ENCODE measurements at places on chromosomes 6 and 20. TPM values are rescaled to one million over a fixed set of nuclear protein-coding genes. Genes with fewer than 3 reads are reported as not detected.

- no peak for DNase-seq
These were observed 79.8 kb upstream of the KCNK16 start for GRCh38 chr6:39402239-39402751.

DNA sequence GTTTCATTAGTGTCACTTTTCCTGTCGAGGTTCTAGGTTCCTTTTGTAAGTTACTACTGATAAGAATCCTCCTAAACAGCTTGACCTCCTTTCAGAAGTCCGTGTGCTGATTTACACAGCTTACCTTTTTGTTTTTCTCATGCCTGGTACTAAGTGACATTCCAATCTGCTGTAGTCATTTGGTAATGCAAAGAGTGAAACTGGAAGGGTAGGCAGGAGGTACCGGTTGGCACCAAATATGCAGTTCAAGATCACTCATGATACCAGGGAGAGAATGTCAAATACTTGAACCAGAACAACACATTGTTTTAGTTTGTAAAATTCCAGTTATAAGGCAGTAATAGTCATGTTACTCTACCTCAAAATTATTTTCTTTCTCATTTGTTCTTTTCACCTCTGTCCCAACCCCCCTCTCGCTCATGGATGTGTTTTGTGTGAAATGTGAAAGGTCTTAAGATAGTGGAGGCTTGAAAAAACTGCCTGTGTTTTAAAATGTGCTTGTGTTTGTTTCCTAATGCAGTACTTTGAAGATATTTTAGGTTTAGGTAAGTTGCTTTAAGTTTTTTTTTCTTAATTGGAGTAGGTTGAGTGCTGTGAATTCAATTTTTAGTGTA lies 23.2 kb downstream of the AFDN start:
- DNase-seq: no peak

Gene SPAG4
- 9.6 TPM for total RNA-seq

- peak; percentile 78 for DNase-seq
These were observed 311.9 kb upstream of the SULF2 start for GRCh38 chr20:48096957-48097890.

Gene PPP1R14C
- 14.1 TPM for total RNA-seq

- no peak for DNase-seq
These were observed 201.3 kb upstream of the BTBD3 start for GRCh38 chr20:11716239-11716944.

DNA sequence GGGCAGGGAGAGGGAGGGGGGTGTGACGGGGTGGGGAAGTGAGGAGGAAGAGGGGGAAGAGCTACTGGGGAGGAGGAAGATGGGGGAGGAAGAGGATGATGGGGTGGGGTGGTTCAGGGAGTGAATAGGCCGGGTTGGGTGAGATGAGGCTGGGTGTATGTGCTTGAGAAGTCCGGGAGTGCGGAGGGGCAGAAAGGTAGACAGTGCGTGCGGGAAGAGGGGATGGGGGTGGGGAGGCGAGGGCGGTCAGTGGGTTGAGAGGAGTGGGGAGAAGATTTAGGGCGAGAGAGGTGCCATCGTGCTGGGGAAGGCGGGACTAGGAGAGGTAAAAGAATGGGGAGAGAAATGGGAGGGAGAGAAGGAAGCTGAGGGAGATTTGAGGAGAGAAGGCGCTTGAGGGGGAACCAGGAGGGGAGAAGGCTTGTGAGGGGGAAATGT lies 30.9 kb upstream of the NOTCH4 start:
- DNase-seq: no peak

Gene SHLD1
- 5.9 TPM for total RNA-seq

DNA sequence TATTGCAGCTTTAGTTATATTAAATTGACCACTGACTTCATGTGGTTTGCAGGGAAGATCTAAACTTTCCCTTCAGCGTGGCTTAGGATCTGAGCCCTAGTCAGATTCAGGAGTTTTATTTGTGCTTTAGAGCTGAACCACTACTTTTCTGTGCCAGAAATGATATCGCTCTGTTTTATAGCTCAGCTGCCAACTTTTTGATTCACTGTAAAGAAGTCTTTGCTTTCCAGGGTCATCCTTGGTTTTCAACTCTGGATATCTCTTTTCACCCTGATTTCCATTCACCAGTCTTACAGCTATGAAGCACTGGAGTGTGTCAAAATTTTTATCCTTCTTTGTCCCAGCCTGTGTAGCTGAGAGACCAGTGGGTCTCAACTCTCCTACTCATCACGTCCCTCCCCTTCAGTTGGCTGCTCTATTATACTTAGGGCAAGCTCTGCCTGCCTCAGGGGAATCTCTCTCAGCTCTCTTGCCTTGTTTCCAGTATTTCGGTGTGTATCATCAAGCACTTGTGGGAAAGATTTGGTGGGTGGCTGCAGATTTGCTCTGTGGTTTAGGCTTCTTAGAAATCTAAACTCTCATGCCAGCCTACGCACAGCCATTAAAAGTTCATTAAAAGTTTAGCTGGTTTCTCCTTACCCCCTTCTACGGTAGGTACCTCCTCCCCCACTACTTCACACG lies 425.5 kb downstream of the TENT5A start:
- no peak for DNase-seq

Gene TFAP2D
- total RNA-seq: not detected

GRCh38 chr6:45661661-45662060 lies 283.9 kb upstream of the SUPT3H start:
- no peak for DNase-seq

DNA sequence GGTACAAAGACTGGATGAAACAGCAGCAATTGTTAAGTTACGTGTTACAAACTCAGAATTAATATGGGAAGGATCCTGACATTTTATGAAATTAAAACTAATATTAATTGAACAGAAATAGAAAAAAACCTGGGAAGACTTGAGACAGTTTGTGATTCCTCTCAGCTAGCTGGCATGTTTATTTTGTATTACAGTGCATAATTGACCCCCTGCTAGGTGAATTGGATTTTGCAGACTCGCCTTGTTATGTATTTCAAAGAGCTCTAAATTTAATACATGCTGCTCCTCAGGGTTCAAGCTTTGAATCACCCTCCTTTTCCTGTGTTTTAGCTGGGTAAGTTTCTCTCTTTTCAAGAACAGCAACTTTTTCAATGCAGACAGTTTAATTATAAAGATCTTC lies 339.4 kb downstream of the PLCB1 start:
- no peak for DNase-seq

GRCh38 chr6:14883921-14884320 lies 361.9 kb upstream of the JARID2 start:
- DNase-seq: no peak

DNA sequence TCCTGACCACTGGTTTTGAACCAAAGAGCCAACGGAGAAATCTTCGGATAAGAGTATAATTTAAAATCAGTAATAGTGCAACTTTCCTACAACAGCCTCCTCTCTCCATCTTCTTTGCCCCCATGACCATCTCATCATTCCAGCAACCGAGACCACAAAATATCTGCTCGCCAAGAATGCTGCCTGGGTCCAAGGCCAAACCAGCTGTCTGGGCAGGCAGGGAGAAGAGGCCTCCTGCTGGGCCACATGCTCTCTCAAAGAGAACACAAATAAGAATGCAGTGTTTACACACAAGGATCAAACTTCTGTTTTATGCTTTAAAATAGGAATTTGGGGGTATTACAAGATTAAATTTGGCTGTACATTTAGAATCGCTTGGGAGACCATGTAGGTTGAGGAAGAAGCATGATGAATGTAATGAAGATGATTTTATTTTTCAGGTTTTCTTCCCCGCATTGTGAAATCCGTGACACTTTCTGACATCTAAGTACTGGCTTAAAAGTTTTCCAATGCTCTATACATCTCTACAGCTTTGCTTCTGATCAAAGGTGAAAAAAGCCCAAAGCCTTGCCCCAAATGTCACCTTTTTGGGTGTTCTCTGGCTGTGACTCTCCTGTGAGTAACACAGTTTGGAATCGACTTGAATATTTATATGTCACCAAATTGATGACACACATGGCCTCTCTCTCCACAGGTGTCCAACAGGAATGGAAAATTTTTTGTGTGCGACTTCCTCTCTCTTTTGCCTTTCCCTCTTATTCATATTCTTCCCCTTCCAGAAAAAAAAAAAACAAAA lies 79.4 kb upstream of the PROKR2 start:
- no peak for DNase-seq

Gene CDH4
- total RNA-seq: not detected

GRCh38 chr20:40442181-40442963 lies 246.7 kb downstream of the MAFB start:
- DNase-seq: no peak

Gene SLC13A3
- total RNA-seq: 16.4 TPM

- no peak for DNase-seq
These were observed 48.4 kb downstream of the ZHX3 start for GRCh38 chr20:41268917-41269652.

Gene AIF1
- total RNA-seq: 9.4 TPM

GRCh38 chr6:164142322-164142721 lies 727.8 kb downstream of the QKI start:
- DNase-seq: no peak

DNA sequence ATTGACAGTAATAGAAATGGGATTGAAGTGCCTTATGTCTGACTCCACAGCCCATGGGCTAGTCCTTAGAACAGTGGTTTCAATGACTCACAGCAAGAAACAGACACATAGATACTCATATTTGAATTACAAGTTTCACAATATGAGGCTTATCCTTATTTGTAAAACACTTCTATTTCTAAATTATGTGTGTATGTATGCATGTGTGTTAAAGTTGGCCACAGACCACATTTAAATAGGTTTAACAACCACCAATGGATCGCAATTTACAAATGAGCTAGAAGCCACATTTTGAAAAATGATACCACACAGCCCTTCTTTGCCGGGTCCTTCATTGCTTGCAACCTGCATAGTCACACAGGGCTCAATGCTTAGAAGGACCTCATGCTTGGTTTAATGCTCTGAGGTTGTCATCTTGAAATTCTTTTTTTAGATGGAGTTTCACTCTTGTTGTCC lies 157.8 kb upstream of the PREP start:
- no peak for DNase-seq

DNA sequence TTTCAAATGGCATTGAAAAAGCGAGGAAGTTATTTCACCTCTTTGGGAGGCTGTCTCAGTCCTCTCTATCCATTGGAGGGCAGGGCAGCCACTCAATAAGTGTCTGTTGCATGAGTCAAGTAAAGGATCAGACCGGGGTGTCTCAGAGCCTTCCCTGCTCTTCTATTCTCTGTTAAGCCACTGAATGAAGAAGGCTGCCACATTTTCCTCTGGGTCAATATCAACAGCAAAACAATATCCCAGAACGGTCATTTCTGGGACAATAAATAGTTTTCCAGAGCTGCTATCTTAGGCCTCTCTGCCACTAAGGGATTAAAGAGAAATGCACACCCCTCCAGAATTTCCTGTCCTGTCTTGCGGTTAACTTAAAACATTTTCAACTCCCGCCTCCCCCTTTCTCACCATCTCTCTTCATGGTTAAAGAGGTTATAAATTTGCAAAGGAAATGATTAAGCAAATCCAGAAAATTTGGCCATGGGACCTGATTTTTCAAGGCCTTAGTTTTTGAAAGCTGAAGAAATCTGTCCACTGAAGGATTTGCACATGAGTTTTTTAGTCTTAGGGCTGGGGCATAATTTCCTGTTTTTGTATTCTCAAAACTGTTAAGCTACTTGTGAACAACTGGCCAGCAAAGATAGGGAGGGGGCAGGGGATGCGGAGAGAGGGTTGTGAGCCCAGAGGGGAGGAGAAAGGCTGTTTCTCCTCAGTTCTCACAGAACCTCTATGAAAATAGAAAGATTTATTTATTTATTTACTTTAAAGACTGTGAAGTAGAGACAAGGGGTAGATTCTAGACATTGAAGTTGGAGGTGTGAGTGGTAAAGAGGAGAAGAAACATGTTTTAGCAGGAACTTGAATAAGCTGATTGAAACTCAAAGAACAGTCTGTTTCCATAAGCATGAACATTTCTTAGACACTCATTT lies 135.7 kb downstream of the BCAS1 start:
- peak; percentile 87 for DNase-seq

Gene BANF2
- not detected for total RNA-seq

DNA sequence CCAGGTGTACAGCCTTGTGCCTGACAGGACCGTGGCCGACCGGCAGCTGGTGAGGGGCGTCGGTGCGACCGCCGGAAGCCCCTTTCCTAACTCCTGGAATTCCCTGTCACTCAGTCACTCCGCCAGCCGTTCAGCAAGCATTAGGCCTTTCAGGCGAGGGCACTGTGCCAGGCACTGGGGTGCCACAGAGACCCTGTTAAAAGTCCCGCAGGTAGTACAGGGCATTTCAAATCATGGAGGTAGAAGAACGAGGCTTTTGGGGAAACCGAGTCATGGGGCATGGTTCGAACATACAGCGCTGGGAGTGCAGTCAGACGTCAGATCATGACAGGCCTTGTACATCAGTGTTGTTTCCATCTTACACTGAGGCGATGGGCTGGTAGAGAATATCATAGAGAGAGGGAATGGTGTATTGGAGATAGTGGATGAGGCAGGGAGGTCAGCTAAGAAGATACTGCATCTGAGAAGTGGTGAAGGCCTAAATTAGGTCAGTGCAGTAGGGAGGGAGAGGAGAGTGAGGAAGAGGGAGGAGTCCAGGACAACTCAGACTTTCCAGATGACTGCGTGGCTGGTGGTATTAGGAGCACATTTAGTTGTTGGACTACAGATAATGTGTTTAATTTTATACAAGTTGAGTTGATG lies 892 bp upstream of the DXO start:
- peak; percentile 69 for DNase-seq

DNA sequence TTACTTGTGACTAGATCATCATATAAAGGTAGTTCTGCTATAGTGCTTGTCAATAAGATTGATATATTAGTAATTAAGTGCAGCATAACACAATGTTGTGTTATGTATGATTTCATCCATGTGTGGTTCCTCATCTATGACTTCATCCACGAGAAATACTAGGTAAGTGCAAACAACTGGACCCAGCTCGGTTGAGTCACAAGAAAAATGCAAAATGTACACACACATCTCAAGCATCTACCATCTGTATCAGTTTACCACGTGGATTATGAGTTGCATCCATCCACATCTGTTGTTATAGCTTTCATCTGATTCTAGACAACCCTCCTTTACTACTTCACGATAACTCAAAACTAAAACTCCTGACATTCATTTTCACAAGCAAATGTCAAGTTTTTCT lies 517.0 kb upstream of the CITED2 start:
- no peak for DNase-seq

GRCh38 chr20:40279390-40279789 lies 409.6 kb downstream of the MAFB start:
- no peak for DNase-seq

GRCh38 chr6:26300828-26301227 lies 64.2 kb upstream of the BTN3A2 start:
- no peak for DNase-seq

DNA sequence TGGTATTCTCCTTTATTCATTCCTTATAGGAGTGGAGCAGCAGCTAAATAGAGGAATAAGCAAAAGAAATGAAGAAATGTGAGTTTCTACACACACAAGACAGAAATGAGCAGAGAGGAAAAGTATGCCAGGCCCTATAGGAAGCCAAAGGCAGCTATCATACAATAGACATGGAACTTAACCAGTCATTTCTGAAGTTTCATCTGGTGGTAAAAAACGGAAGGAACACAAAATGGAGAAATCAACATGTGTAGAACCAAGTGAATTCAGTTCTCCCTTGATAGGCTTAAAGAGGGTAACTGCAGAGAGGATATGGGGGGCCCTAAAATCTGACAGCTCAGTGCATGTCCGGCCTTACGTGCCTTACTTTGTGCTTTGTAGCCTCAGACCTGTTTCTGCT lies 44.6 kb downstream of the TSBP1 start:
- DNase-seq: no peak
